ENCODE measurements at places on chromosomes 13 and 19.

DNA sequence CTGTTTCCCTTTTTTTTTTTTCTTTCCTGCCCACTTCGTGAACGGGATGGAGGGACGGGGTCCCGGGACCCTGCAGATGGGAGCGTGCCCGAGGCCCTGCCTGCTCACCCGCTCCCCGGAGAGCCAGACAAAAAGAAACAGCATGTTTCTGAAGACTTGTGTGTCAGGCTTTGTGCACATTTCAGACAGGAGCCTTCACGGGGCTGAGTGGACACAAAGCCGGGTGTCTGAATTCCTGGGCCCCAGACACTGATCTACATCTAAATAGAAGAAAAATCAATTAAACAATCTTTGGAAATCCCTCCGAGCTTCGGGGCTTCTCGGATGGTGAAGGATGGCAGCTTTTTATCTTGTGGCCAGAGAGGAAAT, 4.2 kb downstream of the PGPEP1 start:
- no peak for DNase-seq

DNA sequence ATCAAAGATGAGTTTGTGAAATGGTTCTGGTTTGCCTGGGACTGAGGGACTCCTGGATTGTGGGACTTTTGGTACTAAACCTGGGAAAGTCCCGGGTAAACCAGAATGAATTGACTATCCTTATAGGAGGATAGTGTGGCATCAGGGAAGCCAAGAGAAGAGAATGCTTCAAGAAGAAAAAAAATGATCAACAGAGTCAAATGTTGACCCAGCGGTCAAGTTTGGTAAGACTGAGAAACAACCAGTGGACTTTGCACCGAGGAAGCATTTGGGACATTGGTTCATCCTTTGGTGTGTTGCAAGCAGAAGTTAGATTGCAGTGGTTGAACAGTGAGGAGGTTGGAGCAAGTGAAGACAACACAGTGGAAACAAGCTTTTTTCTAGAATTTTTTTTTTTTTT, 33.5 kb downstream of the CLEC17A start:
- DNase-seq, result no peak

DNA sequence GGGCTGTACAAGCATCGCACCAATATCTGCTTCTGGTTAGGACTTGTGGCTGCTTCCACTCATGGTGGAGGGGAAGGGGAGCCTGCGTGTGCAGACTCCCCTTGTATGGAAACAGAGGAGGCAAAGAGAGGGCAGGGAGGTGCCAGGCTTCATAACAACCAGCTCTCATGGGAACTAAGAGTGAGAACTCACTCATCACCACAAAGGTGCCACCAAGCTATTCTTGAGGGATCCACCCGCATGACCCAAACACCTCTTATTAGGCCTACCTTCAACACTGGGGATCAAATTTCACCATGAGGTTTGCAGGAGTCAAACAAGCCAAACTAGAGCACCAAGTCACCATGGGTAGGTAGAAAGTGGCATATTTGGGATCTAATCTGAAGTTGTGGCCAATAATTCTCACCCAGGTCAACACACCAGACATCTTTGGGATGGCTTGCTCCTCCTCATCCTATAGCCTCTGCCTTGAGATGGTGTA, 46.4 kb downstream of the RUBCNL start:
- DNase-seq, result no peak

GRCh38 chr19:31205887-31206518, 143.2 kb downstream of the TSHZ3 start:
- no peak for DNase-seq

GRCh38 chr13:53138376-53139036, 109.9 kb downstream of the OLFM4 start:
- no peak for DNase-seq

DNA sequence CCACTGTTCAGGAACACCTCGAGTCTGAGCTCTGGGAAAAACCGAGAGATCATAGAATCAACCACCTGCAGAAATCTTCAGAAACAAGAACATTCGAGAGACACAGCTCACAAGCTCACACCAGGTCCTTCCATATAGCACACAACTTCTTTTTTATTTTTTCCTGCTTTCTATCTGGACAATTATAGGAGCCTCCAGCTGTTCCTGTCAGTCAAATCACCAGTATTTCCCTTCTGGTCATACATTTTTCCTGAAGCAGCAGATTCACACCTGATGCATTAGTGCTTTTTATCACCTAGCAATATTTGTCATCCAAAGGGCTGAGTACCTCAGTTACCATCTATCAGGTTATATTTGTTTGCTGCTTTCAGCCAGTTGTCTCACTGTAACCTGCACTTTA, 323.5 kb downstream of the FOXO1 start:
- no peak for DNase-seq

- peak; percentile 83 for DNase-seq
Measured at GRCh38 chr19:1266129-1266915, 2.8 kb upstream of the CIRBP start.

- DNase-seq, result no peak
Measured at GRCh38 chr19:45161738-45162607, 1.2 kb upstream of the NKPD1 start.

DNA sequence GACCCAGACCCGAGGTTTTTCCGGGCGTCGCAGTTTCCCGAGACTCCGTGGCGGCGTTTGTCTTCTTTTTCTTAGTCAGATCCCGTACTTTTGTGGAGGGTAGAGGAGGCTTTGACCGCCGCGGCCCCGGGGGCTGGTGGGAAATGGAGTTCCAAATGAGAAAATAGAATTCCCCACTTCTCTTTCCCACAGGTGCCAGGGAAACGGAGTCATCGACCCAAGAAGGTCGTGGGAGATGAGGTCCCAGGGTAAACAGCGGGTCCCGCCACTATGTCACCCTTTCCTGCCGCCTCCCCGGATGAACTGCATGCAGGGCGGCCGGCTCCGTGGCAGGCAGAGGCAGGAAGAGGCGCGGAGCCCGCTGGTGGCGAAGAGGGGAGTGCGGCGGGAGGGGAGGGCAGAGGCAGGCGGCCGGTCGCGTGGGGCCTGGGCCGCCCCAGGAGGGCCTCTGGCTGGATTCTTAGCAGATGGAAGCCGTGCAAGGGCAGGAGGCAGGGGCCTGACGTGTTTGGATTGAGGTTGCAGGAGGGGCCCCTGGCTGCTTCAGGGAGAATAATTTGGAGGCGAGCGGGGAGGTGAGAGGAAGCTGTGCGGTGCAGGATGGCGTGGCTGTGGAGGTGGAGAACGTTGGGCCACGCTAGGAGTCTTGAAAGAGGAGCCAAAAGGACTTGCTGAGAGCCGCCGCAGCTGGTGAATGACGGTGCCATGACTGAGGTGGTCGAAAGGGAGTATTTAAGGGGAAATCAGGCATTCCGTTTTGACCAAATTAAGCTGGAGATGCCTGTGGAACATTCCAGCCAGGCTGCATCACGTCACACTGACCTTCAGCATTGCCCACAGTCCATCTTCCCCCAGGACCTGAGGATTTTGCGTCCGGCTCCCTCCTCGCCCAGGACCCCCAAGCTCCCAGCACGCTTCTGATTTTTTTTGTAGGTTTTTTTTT, 11.7 kb downstream of the CYTH2 start:
- DNase-seq, result no peak

- DNase-seq, result no peak
Measured at GRCh38 chr13:41428155-41428554, 29.2 kb upstream of the RGCC start.

DNA sequence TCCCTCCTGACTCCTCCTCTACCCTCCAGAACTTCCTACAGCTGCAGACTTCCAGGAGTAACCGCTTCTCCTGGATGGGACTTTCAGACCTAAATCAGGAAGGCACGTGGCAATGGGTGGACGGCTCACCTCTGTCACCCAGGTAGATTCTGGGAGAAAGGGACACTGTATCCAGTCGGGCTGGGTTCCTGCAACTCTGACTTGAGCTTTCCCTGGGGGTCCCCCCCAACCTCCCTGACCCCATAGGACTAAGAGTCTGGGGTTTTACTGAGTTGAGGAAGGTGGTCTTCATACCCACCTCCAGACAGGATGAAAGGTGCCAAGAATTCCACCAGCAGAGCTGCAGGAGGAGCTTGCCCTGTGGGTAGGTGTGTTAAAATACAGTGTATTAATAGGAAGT, 4.4 kb downstream of the CLEC4M start:
- DNase-seq, result no peak

DNA sequence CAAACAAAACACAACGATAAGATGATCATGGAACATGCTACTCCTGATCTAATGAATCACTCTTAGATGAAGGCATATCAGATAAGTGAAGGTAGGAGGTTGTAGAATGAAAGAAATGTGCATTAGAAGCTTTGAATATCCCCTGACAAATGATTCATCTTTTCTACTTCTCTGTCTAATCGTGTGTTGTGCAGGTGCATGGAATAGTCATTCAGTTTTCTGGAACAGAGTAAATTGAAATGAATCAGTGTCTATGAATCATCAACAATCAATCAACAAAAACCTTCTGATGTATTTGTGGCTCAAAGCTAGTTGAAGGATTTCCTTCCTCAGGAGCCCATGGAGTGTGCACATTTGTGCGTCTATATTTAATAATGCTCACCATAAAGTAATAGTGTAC, 1290.4 kb upstream of the PCDH20 start:
- DNase-seq, result no peak

GRCh38 chr13:45737571-45738017, 35.5 kb downstream of the CBY2 start:
- peak; percentile 5 for DNase-seq

DNA sequence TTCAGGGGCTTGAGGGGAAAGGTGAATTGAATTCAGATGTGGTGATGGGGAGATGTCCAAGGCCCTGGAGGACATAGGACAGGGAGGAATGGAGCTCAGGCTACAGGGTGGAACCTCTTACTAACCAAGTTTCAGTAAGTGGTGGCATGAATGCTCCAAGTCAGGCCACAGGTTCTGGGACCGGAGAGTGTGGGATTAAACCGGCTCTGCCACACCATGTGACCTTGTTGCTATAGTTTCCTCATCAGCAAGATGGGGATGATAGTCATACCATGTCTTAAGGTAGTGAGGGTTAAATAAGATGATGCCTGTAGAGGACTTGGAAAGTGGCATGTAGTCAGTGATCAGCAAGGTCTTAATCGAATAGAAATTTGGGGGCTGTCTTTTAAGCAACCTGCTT, 16.3 kb downstream of the GPR183 start:
- DNase-seq, result no peak

DNA sequence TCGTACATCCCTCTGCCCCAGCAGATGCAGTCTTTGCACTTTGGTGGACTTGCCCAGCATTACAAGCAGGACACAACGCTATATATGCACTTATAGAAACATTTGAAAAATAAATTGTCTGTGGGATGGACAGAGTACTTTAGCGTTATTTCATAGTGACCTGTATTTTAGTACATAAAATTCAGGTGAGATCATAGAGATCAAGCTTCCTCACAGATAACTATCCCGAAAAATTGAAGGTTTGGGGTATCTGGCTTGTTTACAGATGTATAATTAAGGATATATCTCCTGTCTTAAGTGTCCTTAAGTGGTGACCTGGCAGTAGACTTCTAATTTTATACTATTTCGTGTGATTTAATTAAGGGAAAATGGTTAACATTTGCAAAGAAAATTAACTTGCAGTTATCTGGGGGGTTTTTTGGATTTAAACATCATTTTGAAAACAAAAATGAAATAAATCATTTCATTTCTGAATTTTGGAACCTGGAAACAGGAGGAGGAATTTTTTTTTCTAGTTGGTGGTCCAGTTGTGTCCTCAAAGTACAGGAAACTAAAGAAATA, 977 bp upstream of the MAB21L1 start:
- no peak for DNase-seq

- DNase-seq, result no peak
Measured at GRCh38 chr13:89554801-89555200, 1792.7 kb upstream of the MIR17HG start.

- DNase-seq, result no peak
Measured at GRCh38 chr19:15815306-15815705, at the start of gene OR10H1. OR10H1 (minus strand) TSS chr19:15815664; CDS start chr19:15808037, 7,627 bp downstream.

DNA sequence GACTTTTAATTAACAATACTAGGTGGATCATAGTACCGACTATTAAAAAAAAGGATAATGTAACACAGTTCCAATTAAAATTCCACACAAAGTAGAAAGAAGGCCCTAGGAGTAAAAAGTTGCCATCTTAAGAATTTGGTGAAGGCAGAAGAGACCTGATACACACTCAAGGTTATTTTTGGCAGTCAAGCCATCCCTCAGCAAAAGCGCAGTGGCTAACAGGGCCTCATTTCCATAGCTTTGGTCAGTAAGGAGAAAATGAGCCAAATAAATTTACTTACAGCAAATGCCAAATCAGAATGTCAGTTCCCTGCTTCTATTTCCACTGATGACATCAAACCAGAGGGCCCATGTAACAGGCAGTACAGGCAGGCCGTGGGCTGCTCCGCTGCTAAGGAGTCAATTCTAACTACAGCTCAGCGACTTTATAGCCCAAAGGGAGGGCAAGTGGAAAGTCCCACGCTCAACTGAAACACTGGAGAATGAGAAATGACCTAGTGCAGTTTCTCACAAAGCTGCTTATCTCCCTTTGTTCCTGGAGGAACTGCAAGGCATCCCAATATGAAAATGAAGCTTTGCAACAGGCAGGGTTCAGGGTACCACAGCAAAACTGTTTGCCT, 6.3 kb downstream of the ARGLU1 start:
- peak; percentile 26 for DNase-seq

DNA sequence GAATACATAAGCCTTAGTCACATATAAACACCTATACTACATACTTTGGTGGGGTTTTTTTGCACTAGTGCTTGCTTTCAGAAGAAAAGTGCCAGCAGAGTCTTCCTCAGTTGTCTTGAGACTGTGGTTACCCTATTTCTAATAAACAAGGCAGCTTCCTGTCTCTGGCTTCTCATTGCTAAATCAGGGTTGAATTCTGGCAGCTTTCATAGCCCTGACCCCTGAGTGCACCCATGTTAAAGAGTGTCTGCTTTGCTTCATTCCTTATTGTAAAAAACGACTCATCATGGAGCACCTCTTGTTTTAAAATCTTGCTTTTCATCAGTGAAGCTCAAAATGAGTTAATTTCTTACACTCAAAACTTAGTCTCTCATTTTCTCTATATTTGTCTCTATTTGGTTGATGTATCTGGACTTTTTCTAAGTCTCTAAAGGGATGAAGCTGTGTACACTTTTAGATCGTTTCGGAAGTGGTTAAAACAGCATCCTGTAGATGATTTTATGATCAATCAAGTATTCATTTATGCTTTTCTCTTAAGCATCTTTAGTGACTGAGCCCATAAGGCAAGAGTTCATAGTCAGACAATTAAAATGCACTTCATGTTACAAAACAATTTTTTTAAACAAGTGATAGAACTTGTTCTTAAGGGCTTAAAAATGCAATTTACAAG, 72.1 kb downstream of the KLF12 start:
- DNase-seq, result no peak

DNA sequence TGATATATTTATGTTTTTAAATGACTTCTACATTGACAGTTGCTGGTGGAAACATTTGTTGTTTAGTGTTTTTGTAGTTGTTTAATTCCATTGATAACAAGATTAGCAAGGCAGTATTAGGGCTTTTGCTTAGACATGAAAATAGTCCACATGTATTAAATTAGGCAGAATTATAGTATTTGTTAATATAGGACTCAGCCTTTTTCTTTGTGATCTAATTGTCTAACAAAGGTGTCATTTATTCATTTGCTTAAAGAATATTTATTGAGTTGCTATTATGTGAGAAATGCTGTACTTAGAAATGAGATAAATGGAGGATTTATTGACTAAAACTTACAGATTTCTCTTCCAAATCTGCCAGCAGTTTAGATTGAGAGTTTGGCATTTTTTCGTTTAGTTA, 41.7 kb upstream of the KCTD4 start:
- no peak for DNase-seq

GRCh38 chr13:33202644-33203169, 82.8 kb downstream of the STARD13 start:
- DNase-seq, result no peak

Data from stimulated activated CD8-positive, alpha-beta memory T cell treated with anti-CD3 and anti-CD28 coated beads, Interleukin-15, amount 100 ng/mL, for 48 hours (primary cell).